Panc1 (cell line): ENCODE measurements at places on chromosomes 12 and 14.

GRCh38 chr12:125185740-125186470 is 120.7 kb downstream of the AACS start:
- DNase-seq = no peak

DNA sequence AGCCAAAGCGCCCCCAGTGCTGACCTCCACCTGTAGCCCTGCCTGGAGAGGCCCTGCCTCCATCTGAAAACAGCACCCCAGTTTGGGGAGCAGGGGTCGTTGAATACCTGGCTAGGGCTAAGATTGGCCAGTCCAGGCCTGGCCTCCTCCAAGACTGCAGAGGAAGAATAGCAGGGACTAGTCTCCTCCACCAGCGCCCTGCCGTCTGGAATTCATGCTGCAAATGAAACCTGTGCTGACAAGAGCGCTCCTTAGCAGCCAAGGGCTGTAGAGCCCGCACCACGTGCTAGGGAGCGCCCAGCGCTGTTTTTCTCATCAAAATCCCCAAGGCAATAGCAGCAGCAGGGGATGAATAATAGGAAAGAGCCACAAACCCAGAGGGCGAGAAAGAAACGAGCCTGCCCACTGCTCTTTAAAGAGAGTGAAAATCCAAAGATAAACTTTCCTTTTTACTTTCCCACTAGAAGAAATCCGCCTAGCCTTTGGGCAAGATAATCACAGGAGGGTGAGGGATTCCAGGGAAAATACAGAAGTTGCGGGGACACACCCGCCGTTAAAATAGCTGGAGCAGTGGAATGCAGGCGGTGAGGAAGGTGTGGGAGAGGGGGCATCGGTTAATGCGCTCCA is 3.3 kb downstream of the COL2A1 start:
- no peak for DNase-seq

GRCh38 chr14:104085889-104086201 is 345 bp downstream of the ASPG start:
- DNase-seq = no peak

DNA sequence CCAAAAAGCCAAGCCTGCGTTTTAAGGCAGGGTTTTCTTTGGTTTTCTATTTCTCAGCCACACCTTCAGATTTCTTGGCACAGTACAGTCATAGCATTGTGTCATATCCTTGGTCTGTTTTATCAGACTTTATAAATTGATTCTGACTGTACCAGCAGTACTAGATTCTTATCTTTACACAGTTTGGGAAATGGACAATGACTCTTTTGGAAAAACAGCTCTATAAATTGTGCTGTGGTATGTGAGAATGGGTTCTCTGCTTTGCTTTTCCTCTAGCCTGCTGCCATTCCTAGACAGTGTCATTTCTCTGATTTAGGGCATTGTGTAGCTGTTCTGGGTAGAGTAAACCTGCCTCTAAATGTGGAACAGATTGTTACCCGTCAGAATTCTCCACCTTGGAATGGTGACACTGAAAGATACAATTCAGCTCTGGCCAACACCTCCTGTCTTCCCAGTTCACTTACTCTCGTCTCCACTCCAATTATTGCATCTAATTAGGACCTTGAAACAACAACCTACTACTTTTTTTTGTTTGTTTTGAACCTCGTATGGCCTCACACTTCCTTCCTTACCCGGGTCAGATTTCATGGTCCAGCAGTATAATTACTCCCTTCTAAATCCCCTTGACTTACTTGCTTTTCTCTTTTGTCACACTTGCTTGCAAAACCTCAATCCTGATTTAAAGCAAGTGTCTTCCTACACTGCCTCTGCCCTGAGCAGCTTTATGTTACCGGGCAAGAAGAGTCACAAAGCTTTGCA is 226.3 kb downstream of the ERC1 start:
- peak; percentile 28 for DNase-seq

GRCh38 chr14:105171004-105171673 is 2.6 kb upstream of the JAG2 start:
- DNase-seq = no peak

DNA sequence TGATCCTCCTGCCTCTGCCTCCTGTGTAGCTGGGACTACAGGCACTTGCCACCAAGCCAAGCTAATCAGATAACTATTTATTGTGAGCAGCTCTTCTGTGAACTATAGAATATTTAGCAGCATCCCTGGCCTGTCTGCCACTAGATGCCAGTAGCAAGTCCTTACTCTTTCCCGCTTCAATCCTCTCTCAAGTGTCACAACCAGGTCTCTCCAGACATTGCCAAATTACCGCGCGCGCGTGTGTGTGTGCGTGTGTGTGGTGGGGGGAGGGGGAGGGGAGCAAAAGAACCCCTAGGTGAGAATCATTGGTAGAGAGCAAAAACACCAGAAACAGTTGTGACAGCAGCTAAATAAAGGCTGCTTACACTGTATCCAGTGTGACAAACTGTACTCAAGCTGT is 49.9 kb downstream of the PPP2R5E start:
- DNase-seq = no peak

GRCh38 chr14:45089813-45090212 is 5.9 kb downstream of the PRPF39 start:
- no peak for DNase-seq

DNA sequence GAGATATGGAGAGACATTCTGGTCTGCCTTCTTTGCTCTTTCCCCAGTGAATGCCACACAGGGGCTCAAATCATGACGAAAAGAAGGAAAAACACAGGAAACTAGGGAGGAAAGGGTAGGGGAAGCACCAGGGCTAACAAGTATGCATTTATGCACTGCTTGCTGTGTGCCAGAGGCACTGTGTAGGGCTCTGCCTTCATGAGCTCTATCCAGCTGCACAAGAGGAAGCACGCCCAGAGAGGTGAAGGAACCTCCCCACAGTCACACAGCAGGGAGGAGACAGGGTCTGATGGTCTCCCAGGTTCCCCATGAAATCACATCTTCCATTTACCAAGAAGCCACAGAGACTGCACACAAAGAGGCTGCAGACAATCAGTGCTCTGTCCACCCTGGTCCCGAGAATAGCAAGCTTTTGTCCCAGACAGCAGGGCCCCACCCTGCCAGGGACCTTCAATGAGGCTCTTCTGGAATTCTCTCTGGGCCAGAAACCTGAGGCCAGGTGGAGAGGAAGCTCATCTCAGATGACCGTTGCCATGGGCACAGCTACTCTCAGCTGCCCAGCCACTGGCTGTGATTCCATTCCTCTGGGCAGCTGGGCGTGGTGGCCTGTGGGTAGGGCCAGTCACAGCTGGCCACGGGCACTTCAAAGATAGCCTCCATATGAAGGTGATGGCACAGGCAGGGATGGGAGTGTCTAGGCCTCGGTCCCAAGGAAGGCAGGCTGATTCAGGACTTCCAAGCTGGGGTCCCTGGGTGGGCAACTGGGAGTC is 7.3 kb upstream of the TRPV4 start:
- no peak for DNase-seq

DNA sequence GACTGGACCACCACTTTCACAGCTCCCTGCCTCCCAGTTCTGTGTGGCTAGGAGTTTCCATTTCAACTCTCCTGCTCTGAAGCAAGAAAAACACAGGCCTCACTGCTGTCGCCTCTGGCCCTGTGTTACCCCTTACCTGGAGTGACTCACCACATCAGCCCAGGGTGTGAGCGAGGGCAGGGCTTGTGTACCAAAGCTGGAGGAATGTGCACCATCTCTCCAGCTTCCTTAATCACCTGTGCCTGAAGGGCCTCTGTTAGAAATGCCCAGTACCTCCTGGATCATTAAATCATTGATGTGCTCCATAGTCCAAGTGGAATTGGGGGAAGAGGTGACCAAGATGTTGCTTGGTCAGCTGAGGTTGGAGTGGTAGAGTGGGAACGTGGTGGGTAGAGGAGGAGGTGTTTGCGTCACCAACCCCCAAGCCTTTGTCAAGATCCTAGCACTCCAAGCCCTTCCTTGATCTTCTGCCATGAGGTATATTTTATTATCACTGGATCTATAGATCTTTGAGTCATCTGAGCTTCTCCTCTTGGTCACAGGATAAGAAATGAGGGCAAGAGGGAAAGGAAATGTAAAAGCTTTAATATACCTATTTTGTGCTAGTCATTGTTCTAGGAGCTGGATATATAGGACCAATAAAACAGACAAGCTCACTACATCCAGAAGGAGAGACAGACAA is 51.3 kb downstream of the SSPN start:
- no peak for DNase-seq

DNA sequence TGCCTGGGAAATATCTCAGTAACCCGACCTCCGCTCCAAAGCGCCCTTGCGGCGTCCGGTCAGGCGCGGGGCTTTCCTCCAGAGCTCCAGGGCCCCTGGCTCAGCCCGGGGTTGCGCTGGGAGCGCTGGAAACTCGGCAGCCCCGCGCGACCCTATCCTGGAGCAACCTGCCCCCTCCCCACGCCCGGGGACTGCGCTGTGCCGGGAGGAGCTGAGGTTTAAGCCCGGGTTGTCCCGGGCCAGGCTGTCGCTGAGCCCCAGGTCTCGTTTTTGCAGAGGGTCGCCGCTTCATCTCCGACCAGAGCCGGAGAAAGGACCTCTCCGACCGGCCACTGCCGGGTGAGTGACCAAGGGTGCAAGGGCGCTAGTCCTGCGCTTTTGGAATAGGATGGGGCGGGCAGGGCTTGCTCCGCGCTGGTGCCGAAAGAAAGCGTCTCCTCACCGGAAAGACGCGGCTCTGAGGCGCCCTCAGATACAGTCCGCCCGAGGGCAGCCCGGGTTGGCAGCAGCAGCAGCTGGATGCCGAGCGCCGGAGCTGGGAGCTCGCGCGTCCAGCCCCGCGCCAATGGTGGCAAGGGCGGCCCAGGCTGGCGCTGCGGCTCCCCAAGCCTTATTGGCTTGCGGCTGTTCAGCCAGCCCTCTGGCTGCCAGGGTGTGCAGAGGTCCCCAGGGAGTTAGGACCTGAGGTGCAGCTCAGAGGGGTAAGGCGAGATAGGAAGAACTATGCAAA is 1.5 kb downstream of the SPX start:
- no peak for DNase-seq

DNA sequence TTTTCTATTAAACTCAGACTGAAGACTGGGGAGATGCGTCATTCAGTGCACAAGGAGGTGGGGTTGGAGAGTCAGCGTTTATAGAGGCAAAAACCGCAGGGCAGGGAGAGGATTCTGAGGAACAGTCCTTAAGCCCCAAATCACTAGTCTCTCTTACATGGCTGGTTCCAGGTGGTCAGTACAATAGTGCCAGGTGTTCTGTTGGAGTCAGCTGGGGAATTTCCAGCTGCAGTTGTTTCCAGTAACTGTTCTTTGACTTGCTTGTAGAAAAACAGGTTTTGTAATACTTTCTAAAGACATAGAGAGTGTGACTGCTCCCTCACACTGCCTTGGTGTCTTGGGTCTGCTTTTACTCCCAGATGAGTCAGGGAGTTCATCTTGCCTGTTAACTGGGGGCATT is 192.2 kb downstream of the TMTC3 start:
- DNase-seq = no peak

- DNase-seq = no peak
Observed at GRCh38 chr14:56268039-56268438, 149.8 kb downstream of the PELI2 start.

DNA sequence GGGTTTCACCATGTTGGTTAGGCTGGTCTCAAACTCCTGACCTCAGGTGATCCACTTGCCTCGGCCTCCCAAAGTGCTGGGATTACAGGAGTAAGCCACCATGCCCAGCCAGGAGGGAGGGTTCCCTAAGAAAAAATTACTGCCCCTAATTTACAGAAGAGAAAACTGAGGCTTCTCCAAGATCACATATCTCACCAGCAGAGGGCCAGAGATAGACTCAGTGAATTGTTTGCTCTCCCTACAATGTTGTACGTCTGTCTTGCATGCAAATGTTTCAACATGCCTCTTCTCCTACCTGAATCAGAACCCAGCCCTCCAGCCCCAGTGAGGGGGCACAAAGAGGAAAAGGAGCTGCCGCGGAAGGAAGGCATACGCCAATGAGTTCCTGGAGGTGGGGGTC is 48.3 kb upstream of the TMEM263 start:
- no peak for DNase-seq

DNA sequence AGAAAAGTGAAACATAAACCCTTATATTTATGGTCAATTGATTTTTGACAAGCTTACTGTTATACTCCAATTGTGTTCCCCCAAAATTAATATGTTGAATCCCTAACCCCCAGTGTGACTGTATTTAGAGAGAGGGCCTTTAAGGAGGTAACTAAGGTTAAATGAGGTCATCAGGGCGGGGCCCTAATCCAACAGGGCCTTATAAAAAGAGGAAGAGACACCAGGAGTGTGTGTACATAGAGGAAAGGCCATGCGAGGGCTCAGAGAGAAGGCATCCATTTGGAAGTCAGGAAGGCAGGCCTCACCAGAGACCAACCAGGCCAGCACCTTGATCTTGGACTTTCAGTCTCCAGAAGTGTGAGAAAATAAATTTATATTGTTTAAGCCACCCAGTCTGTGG is 6.5 kb upstream of the VTI1B start:
- DNase-seq = no peak

DNA sequence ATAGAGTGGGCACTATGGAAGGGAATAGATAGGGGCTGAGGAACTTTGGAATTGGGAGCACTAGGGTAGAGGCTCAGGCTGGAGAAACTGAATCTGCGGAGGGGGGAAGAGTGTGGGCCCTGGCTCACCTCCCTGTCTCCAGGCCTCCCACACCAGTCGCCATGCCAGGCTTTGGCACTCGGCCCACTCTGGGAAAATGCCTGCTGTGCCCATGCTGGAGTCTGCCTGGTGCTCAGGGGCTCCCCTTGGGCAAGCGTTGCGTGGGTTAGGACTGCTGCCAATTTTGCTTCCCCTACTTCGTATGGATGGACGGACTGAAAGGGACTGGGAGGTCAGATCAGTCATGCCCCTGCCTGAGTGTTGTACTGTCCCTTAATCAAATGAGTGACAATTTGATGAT is 34.6 kb upstream of the CISTR start:
- no peak for DNase-seq

DNA sequence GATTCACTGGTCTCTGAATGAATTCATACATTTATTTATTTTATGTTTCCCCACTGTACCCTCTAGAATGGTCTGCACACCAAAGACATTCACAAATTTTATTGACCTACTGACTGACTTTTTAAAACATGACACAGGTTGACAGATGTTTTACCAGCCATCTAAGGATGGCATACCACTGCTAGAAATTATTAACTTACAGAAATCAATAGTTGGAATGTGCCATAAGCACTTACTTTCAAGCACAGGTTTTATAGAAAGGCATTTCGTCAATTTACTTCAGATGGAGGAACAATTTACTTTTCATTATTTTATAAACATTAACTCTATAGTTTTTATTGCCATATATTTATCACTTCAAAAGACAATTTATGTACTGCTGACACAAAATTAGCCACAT is 448.7 kb upstream of the FBXO33 start:
- DNase-seq = no peak

- no peak for DNase-seq
Observed at GRCh38 chr12:106671840-106672239, 89.0 kb downstream of the RFX4 start.

DNA sequence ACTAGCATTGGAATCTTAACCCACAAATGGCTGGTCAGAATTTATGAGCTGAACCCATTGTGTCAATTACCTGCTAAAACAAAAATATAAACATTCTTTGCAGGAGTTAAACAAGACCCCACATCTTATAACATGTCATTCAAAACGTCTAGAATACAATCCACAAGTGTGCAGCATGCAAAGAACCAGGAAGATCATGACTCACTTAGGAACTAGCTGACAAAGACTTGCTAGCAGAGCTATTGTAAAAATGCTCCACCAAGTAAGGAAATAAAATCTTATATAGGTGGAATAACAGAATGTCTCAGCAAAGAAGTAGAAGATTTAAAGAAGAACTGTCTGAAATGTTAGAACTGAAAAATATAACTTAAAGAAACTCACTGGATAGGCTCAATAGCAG is 26.5 kb upstream of the POC1B start:
- DNase-seq = no peak
